T-helper 2 cell (primary cell): ENCODE measurements at places on chromosomes 12 and 14.

GRCh38 chr14:104933746-104934733, 9.4 kb downstream of the PLD4 start:
- no peak for DNase-seq

- no peak for DNase-seq
Measured at GRCh38 chr12:102816816-102817434, 100.1 kb downstream of the PAH start.

DNA sequence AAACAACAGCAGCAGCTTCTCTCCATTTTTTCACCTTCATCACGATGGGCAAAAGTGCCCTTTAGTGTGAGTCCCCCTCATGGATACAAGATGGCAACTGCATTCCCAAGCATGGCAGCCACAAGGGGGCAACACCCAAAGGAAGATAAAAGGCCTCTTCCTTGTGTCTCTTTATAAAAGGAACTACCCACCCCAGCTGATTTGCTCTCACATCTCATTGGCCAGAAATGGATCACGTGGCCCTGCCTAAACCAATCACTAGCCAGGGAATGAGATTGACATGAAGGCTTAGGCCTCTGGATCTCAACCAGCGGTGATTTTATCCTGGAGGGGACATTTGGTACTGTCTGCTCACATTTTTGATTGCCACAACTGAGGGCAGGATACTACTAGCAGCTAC, 21.9 kb upstream of the IFT81 start:
- DNase-seq = no peak

DNA sequence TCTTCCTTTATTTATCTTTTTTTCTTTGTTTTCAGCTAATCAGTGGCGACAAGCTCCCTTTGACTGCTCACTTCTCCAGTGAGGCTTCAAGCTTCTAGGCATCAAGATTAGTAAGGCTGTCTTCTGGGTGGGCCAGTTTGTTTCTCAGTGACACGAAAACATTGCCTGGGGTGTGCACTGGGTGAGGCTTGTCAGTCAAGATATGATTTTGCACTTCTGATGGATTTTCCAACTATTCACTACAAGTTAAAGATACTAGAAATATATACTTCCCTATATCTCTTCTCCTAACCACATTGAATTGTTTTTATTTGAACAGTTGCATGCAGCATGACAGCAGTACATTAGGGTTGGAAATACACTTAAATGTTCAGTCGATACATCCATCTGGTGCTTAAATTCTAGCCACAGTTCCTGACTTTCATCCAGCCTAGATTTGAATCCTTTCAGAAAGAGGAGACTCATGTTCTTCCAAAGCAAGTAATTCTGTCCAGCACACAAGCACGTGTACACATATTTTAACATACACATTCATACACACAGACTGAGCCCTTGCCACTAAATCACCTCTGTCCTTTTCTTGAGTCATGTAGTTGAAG, 275.6 kb upstream of the NOVA1 start:
- DNase-seq = no peak

DNA sequence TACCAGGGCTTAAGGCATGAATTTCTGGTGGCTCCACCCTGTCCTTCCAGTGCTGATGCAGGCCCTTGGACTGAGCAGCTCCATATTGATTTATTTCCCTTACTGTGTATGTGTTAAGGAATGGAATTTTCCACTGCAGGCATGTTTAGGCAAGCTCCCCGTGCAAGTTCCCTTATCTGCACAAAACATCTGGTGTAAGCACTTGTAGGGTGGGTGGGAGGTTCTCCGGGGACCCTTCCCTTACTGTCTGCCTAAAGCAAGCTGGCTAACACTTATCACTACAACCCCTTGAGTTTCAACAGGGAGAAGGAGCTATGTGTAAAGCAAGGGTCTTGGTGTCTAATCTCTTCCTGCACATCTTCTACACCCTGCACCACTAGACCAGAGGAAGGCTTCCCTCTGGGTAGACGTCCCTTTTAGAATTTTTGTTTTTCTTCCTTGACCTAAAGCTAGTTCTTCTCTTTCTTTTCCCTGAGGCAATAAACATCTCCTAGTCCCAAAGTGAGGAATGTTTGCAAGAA, 22.0 kb upstream of the DRAM1 start:
- no peak for DNase-seq

GRCh38 chr12:91813701-91814100, 331.9 kb downstream of the BTG1 start:
- DNase-seq = no peak

GRCh38 chr12:95637471-95638155, 86.3 kb upstream of the USP44 start:
- DNase-seq = no peak

GRCh38 chr12:9751204-9752144, 9.2 kb downstream of the CD69 start:
- DNase-seq = no peak

- no peak for DNase-seq
Measured at GRCh38 chr14:104725772-104726548, 1.9 kb downstream of the ADSS1 start.

DNA sequence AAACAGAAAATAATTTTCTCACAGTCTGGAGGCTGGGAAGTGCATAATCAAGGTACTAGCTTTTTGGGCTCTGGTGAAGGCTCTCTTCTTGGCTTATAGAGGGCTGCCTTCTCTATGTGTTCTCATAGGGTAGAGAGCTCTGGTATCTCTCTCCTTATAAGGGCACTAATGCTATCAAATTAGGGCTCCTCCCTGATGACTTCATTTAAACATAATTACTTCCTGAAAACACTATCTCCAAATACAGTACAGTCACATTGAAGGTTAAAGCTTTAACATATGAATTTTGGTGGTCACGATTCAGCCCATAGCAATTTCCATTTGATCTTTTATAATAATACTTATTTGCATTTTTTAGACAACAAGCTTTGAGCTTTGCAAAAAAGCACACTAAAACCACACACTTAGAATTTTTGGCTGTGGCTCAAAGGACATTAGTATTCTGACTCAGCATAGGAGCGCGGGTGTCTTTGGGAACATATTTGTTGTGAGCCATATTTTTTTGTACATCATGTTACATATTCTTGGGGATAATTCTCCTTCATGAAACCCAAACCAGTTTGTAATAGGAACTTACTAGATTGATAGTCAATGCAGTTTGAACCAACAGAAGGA, 808.1 kb upstream of the FBXO33 start:
- no peak for DNase-seq

DNA sequence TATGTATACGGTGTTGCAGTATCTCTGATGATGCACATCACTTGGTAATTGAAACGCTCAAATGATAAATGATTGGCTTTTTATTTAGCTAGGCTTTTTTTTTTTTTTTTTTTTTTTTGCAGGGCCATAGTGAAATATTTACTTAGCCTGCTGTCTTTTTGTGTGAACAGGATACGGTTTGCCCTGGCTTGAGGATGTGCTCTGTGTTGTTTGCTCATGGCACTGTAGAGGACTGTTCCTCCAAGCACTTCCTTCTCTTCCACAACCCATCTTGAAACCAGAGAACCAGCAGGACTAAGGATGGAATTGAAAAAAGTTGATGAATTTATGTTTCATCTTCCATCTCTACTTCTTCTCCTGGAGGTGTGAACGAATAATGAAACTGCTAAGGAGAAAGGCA, 15.5 kb upstream of the SSPN start:
- no peak for DNase-seq

GRCh38 chr12:106760184-106760531, 14.3 kb upstream of the RIC8B start:
- no peak for DNase-seq

- DNase-seq = no peak
Measured at GRCh38 chr12:14216405-14217294, 148.8 kb upstream of the ATF7IP start.

GRCh38 chr12:14261861-14262260, 103.6 kb upstream of the ATF7IP start:
- DNase-seq = no peak

- no peak for DNase-seq
Measured at GRCh38 chr12:75657831-75658230, 146.4 kb upstream of the KRR1 start.

- DNase-seq = no peak
Measured at GRCh38 chr12:52244615-52244994, 11.6 kb downstream of the KRT7 start.
